ENCODE measurements at places on chromosomes 3 and 15.

DNA sequence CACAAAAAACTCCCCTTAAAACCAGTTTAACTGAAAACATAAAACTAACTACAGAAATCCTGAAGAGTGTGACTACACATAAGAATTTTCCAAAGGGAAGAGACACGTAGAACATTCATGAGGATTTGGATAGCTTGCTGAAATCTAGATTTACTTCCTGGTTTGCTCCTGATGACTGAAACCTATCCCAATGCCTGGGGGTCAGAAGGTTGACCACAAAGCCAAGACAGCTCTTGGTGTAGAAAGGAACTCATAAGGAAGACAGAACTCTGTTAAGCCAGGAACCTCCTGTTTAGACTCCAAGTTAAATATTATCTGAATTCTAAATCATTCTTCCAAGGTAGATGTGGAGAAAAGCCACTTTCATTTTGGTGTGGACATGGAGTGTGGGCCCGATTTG, 92.8 kb downstream of the TFG start:
- DNase-seq, result no peak

DNA sequence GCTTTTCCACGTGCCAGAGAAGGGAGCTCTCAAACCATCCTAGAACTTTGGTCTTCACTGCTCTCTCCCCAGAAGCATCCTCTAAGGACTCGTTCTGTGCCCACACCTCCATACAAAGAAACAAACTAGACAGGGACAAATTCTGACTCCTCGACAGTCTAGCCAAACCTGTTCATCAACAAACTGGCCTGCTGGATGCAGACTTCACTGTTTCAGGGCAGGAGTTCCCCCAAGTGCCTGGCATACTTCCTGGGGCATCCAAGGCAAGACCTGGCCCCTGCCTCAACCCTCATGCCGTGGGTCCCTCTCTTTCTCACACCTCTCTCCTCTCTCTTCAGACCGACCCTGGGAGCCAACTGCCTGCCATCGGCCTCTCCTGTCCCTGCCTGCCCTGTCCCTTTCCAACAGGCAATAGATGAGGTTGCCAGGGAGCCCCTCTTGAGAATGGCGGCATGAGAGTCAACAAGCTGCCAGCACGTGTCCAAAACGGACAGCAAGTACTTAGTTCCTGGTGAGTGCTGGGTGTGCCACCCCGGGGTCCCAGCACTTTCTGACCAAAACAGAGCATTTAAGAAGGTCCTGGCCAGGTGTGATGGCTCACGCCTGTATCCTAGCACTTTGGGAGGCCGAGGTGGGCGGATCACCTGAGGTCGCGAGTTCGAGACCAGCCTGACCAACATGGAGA, 79.1 kb upstream of the HES1 start:
- DNase-seq, result no peak

DNA sequence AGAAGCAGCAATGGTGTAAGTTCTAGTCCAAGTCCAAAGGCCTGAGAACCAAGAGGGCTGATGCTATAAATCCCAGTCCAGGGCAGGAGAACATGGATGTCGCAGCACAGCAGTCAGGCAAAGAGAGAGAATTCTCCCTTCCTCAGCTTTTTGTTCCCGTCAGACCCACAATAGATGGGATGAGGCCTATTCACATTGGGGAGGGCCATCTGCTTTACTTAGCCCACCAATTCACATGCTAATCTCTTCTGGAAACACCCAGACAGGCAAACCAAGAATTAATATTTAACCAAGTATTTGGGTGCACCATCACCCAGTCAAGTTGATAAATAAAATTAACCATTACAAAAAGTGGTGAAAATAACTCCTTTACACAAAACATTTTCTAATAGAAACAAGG, 511.7 kb upstream of the UBE2E2 start:
- no peak for DNase-seq

- DNase-seq, result no peak
Measured at GRCh38 chr3:70256566-70256965, 55.9 kb downstream of the MDFIC2 start.

- DNase-seq, result peak; percentile 32
Measured at GRCh38 chr3:187130346-187131066, 8.8 kb downstream of the RPL39L start.

- DNase-seq, result no peak
Measured at GRCh38 chr15:45904019-45904418, 269.2 kb downstream of the SQOR start.

- DNase-seq, result peak; percentile 85
Measured at GRCh38 chr15:77085297-77085696, 14.4 kb upstream of the TSPAN3 start.

GRCh38 chr3:31172336-31172735, 277.9 kb upstream of the GADL1 start:
- no peak for DNase-seq

GRCh38 chr3:179933914-179934313, 102.8 kb downstream of the PEX5L start:
- no peak for DNase-seq

- DNase-seq, result no peak
Measured at GRCh38 chr3:173770796-173771573, 373.4 kb downstream of the NLGN1 start.

Measured in hepatic stellate cell (primary cell).